ENCODE measurements at places on chromosomes 11 and 22. TPM values are rescaled to one million over a fixed set of nuclear protein-coding genes. Genes with fewer than 3 reads are reported as not detected.

- DNase-seq, result no peak
Measured at GRCh38 chr11:129612447-129612961, 203.1 kb upstream of the TMEM45B start.

- DNase-seq, result no peak
Measured at GRCh38 chr22:39396797-39397195, 2.8 kb upstream of the TAB1 start.

- DNase-seq, result no peak
Measured at GRCh38 chr11:66892911-66893310, 36.0 kb downstream of the LRFN4 start.

- no peak for DNase-seq
Measured at GRCh38 chr22:38796262-38796957, 2.5 kb upstream of the DNAL4 start.

DNA sequence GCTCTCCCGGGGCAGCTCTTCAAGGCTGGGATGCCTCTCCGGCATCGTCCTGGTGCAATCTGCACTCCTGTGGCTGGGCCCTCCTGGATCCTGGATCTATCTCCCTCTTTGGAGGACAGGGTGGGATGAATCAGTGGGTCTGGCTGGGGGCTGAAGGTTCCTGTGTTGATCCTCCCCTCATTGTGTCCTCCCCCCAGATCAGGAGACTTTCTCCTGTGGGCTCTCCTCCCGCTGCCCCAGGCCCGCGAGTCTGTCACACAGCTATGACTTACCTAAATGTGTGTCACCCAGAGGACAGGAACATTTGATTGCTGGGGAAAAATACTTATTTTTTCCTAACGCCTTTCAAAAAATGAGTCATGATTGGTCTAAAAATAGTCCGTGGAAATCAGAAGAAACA, 106.8 kb upstream of the NECTIN1 start:
- DNase-seq, result no peak

DNA sequence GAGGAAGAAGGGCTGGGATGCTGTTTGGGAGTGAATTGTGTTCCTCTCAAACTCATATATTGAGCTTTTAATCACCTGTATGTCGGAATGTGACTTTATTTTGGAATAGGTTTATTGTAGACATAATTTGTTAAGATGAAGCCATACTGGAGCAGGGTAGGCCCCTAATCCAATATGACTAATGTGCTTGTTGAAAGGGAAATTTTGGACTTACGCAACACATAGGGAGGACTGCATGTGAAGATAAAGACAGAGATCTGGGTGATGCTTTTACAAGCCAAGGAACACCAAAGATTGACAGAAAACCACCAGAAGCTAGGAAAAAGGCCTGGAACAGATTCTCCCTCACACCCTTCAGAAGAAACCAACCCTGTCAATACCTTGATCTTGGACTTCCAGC, 43.2 kb upstream of the OVCH2 start:
- no peak for DNase-seq

- peak; percentile 61 for DNase-seq
Measured at GRCh38 chr22:40703736-40704135, 24.5 kb downstream of the MCHR1 start.

MMP13 gene
- polyA plus RNA-seq, result 0.84 TPM
